ENCODE measurements at places on chromosomes 5 and 9.

DNA sequence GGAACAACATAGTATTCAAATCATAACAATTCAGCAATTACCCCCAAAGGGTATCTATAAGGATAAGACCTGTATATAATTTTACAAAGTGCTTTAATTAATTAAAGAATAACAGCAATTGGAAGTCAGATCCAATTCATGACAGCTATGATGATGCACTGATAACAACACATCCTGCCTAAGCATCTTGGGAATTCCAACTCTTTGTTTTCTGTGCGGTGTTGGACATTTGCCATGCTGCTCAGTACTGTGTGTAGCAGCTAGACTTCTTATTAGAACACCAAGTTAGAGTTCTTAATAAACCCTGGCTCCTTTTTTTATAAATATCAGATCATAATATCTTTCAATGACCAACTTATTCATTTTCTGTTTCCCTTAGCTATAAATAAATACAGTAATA, 209.0 kb downstream of the SEC61B start:
- DNase-seq = no peak

GRCh38 chr5:28301712-28302111, 1263.3 kb upstream of the CDH9 start:
- no peak for DNase-seq

GRCh38 chr5:166111021-166111420, 2180.4 kb upstream of the WWC1 start:
- DNase-seq = no peak

GRCh38 chr5:81893961-81894360, 77.9 kb upstream of the ATG10 start:
- DNase-seq = no peak

- no peak for DNase-seq
These were observed 1.2 kb downstream of the CDKN2A start for GRCh38 chr9:21993007-21993406.

DNA sequence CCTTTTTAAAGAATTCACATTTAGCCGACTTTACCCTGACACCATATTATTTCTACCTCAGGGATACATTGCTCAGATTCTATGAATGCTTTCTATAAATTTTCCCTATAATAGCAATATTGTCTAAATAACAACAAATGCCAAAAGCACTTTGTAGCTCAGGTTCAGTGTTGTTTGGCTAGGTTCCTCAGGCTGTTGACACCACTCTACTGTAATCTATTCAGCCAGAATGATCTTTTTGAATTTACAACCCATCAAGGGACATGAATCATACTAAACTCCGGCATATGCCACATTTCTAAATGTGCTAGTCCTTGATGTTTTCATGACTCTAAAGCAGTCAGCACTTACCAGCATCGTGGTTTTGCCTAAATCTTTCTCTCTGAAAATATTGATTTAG, 641.5 kb upstream of the CDH10 start:
- no peak for DNase-seq

Data from activated CD4-positive, alpha-beta T cell treated with anti-CD3 and anti-CD28 coated beads, Interleukin-2, amount 50 U/mL, for 16 hours (primary cell).